ENCODE measurements at places on chromosomes 7 and 10. TPM values are rescaled to one million over a fixed set of nuclear protein-coding genes. Genes with fewer than 3 reads are reported as not detected.

- DNase-seq: no peak
Observed at GRCh38 chr10:124723826-124724225, 20.4 kb downstream of the FAM53B start.

DNA sequence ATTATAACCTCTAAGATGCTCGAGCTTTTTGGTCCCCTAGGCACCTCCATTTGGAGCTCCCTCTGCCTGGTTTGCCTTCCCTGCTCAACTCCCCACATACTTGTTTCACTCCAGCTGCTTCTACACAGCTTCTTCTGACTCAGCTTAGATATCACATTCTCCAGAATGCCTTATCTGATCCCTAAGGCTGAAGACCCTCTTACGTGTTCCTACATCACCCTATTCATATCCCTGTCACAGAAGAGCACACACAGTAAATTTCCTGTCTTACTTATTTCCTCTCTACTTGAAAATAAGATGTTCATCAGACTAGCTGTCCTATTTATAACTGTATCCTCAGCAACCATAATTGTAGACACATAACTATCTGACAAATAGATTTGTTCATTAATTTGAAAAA, 61.3 kb upstream of the RNF148 start:
- no peak for DNase-seq

- no peak for DNase-seq
Observed at GRCh38 chr7:134210976-134211663, 84.0 kb downstream of the LRGUK start.

DNA sequence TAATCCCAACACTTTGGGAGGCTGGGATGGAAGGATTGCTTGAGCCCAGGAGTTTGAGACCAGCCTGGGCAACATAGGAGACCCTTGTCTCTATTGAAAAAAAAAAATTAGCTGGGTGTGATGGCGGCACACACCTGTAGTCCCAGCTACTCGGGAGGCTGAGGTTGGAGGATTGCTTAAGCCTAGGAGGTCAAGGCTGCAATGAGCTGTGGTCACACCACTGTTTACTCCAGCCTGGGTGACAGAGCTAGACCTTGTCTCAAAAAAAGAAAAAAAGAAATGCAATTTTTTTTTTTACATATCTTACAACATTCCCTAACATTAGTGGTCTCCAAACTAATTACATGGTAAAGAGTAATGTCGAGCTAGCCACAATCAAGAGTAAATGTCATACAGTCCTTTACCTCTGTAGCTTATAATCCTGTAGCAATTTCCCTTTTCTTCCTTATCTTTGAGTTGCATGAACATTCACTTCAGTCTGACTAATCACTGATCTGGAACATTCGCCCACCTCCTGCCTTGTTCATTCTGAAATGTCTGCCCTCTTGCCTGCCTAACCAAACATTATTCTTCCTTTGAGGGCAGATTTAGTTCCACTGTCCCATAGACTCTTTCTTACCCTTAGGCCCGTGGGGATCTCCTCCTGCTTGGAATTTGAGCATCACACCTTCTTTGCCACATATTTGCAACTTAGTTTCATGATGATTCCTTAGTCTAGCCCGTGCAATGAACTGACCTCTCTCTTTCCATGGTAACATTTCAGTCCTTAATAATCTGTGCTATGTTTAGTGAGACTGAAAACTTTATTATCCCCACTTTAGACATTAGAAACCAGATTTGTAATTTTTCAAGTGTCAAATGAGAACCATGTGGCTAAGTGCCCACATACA, 4.8 kb upstream of the VCL start:
- DNase-seq: no peak

GRCh38 chr10:28496017-28496416, 36.9 kb upstream of the WAC start:
- no peak for DNase-seq

DNA sequence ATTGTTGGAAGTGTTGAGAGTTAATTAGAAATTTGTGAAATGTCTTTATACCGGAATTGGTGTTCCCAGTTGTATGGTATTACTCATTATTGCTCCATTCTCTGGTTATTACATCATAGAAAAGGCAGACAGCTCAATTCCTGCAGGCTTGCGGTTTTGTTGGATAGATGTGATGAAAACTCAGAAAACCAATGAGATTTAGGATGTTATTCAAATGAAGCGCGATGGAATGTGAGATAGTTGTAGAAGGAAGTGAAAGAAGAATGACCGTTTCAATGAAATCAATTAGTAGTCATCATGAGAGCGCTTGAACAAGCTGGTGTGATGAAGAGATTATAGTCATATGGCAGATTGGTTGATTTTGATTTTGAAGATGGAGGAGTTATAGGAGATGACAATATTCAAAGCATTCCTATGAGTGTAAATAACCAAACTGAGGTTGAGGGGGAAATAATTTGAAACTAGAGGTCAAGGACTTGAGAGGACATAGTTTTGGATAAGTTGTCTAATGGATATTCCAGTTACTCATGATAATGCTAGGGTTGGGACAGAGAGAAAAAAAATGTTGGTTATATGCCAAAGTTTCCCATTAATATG, 991.5 kb downstream of the NRG3 start:
- no peak for DNase-seq

DNA sequence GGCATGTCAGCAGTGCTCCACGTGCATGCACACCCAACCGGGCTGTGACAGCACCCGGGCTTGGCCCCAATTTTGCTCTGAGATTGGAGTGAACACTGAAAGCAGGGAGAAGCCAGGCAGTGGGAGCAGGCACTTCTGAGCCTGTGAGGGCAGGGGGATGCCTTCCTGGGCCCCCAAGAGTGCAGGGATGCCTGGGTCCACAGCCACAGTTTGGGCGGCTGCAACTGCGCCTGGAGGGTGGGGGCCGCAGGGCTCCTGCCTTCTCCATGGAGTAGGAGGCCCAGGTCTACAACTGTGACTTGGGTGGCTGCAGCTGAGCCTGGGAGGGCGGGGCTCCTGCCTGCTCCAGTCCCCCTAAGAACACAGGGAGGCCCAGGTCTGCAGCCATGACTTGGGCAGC, 37.6 kb upstream of the BNIP3 start:
- DNase-seq: no peak

DNA sequence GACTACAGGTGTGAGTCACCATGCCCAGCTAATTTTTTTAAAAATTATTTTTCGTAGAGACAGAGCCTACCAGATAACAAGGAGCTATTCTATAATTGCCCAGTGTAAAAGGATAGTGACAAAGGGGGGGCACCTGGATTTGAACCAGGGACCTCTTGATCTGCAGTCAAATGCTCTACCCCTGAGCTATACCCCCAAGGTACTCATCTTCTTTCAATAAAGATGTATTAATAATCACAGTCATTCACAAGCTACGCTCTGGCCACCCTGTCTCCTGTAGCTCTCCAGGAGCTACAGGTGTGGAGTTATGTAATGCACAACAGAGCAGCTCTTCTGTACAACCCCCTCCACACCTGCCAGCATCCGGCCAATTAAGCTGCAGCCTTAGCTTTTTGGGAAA, 83.5 kb downstream of the ZNF777 start:
- no peak for DNase-seq

DNA sequence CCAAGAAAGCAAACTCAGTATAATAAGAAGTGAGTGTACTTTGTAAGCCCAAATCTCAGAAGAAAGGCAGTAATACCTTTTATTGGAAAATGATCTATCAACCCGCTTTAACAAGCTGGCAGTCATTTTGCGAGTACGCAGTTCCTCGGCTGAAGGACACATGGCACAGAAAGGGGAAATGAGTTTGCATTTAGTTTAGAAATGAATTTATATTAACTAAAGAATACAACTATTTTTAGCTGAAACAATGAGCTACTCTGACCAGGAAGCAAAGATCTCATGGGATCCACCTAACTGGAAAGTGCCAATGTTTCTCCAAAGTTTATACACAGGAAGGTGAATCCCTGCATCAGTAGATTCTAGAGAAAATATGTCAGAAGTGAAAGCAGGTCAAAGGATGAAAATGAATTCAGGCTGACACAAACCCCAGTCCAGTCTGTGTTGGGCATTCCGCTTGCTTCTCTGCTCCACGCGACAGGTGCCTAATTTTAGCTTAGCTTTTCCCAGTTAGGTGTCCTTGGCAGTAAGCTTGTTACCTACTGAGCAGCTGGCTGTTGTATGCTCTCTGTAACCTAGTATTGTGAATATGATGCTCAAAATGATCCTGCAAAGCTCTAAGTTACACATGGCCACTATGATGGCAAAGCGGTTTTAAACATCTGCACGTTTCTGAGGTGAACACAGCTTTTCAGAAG, 112.8 kb downstream of the LARP4B start:
- no peak for DNase-seq

DNA sequence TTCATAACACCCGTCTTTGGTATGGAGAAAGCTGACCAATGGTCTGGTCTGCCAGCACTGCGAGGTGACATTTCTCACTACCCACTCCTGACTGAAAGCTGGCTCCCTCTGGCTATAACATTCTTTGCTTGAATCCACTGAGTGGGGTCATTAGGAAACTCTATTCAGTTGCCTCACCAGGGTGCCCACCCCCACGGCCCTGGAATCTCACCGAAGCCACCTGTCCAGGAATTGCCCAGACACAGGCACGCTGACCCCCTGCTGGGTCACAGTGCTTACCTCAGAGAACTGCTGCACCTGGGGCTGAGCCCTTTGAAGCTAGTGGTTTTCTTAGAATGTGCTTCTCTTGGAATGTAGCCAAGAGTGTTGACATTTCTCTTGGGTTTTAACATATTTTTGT, 28.6 kb downstream of the HECW1 start:
- DNase-seq: no peak

DNA sequence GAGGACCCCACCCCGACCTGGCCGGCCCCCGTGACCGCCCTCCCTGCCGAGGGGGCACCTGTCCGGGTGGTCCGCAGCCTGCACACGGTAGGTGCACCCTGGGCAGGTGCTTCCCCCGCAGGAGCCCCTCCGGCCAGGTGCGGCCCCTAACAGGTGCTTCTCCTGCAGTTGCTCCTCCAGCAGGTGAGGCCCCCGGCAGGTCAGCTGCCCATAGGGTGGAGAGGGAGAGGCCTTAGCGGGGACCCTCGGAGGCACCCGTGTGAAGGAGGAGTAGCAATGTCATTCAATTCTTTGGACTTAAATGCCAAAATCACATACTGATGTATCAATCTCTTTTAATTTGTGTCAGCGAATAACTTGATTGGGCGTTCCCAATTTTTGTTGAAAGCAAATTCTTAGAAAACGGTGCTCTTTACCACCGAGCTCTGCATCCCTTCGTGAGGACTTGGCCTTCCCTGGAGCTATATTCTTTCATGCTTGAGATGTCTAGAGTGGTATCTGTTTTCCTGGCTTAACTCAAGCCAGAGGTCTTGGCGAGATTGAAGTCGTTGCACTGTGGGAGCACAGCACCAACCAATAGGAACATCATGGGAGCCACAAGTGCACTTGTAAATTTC, 738 bp upstream of the NCAPG2 start:
- no peak for DNase-seq

- no peak for DNase-seq
Observed at GRCh38 chr7:6393667-6394056, 54.1 kb downstream of the DAGLB start.

DNA sequence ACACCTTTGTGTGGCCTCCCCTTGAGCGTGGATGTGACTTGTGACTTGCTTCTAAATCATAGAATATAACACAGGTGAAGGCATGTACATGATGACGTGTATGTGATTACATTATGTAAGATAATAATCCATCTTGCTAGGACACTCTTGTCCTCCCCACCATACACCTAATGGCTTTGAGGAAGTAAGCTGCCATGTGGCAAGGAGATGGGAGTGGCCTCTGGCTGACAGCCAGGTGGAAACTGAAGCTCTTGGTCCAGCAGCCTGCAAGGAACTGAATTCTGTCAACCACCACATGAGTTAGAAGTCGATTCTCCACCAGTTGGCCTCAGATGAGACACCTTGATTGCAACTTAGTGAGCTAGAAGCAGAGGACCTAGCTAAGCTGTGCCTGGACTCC, 67.4 kb upstream of the ELN start:
- no peak for DNase-seq

- peak; percentile 46 for DNase-seq
Observed at GRCh38 chr10:29158066-29158465, 130.8 kb upstream of the LYZL1 start.

GRCh38 chr10:129305046-129305445, 162.0 kb upstream of the MGMT start:
- DNase-seq: no peak

DNA sequence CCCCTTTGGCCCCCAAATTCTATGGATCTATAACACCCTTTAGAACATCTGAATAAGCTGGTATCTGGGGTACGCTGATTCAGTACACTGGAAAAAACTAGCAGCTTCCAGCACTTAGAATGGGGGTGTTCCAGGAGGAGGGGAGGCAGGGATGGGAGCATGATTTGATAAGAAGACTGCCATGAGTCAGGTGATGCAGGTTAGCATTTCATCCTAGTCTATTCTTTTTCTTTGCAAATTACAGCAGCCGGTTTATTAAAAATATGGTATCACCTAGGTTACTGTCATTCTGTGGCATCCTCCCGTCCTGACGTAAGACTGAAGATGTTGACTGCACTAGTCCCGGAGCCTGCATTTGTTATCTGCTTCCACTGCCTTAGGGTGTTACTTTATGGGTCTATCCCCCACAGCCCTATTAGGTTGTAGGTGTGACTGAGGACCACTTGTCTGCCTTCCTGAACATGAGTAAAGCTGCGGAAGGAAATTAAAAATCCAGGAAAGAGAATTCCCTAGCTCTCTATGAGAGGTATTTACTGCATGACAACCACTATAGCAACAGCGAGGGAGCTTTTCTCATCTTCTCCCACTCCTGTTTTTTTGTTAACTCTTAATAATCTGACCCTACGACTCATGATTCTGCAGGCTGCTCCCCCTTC, 1.9 kb downstream of the HTR5A start:
- no peak for DNase-seq

DNA sequence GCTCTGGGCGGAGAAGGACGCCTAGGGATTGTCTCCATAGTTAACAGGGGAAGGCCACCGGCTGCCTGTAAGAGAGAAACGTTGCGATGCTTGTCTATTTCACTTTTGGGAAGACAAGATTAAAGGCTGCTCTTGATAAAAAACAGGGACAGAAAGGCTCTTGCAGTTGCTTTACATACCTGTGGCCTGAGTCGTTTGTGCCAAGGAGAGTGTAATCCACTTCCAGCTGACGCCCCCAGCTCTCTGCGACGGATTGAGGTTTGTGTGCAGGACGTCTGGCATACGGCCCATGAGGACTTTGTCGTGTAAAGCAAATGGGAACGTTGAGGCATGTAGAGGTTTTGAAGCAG, 1.1 kb downstream of the MAP3K8 start:
- DNase-seq: no peak

GRCh38 chr7:4837803-4838625, 23.8 kb downstream of the PAPOLB start:
- no peak for DNase-seq

The ZNF853 gene
- total RNA-seq: 12.9 TPM

The CHPF2 gene
- 25.5 TPM for total RNA-seq

The COL17A1 gene
- total RNA-seq: 0.61 TPM

The MYOF gene
- total RNA-seq: 25.5 TPM

The CYP2C9 gene
- not detected for total RNA-seq

The PTN gene
- total RNA-seq: 566 TPM

The LRRTM3 gene
- total RNA-seq: 28.6 TPM

The ERCC6 gene
- total RNA-seq: 15.7 TPM

The CALML3 gene
- total RNA-seq: not detected

The ASZ1 gene
- not detected for total RNA-seq

The HERC4 gene
- total RNA-seq: 48.0 TPM

The BTBD16 gene
- 0.59 TPM for total RNA-seq
